ENCODE measurements at places on chromosomes 4 and X.
A peak's percentile ranks its signal among the peaks of the same experiment; 100 is the strongest.

DNA sequence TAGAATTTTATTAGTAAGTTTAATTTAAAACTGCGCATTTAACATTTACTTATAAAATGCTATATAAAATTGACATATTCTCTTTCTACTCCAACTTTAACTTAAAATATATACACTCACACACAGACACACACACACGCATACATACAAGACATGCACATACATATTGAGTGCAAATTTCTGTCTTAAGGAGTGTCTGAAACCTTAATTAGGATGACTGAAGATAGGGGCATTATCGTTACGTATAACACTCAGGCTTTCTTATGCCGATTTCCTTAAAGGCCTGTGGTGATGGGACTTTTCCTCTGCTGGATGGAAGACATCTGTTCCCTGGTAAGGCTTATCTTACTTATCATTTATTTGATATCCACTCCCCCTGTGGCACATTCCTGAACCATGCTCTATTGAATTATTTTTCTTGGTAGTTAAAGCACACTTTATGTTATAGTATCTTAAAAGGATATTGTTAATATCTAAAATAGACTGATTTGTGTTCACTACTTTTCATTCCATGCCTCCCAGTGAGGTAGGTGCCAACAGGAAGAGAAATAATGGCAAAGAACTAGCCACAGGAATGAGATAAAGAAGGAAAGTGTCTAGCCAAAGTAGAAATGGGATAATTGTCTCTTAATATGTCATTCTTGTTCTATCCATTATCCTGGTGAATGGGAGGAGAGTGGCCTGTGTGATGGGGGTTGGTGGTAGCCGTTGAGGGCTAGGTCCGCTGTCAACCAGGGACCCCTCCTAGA, 92.9 kb upstream of the GPRIN3 start:
- DNase-seq, result no peak

GRCh38 chr4:27084685-27085361, 224.2 kb downstream of the STIM2 start:
- DNase-seq, result no peak

DNA sequence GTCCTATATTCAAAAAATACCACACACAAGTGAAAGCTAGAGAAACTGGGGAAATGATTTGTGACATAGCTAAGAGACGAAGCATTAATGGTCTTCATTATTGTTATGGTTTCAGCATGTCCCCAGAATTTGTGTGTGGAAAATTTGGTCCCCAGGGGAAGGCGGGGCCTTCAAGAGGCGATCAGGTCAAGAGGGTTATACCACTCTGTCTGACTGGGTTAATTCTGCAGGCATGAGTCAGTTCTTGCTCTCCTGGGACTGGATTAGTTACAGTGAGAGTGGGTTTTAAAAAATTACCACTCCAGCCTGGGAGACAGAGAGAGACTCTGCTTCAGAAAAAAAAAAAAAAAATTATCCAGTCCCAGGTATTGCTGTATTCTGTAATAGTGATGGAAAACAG, 2.1 kb upstream of the MTNR1A start:
- peak; percentile 68 for DNase-seq

- DNase-seq, result no peak
Measured at GRCh38 chr4:36081185-36081584, 163.1 kb downstream of the ARAP2 start.

DNA sequence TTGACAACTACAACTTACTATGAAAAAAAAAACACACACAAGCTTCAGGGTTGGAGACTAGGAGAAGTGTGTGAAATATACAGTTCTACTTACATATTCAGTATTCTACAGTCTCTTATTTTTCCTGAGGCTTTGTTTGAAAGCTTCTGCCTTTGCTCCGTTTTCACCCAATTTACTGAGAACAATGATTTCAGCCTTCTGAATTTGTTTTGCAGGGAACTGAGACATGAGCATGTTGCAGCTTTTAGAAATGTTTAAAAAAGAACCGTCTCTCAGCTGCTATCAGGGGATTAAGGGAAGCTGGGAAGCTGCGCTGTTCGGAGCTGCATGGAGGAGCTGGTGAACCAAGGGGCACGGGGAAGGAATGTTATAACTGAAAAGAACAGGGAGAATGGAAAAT, 85.7 kb downstream of the QDPR start:
- no peak for DNase-seq

DNA sequence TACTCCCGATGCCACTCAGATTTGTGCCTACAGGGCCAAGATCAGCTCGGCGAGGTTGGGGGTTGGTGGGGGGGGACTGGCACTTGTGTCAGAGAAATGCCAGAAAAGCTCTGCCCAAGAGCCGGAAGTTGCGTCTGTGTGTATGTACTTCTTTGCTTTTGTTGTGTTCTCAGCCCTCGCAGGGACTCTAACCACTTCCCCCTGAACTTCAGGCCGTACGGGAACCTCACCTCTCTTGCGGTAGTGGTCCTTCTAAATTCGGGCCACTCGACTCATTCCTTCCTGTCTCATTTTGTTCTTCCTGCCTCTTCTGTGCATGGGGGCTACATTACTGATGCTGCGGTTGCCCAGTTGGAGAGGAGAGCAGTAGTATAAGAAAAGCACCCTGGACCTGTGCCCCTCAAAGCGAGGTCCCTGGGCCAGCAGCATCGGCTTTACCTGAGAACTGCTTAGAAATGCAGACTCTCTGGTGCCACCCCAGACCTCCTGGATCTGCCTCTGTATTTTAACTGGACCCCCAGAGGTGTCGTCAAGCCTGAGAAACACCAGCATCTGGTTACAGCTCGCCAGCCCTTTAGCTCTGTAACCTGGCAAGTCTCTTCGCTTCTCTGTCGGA, 146.3 kb upstream of the RPS6KA3 start:
- DNase-seq, result no peak

DNA sequence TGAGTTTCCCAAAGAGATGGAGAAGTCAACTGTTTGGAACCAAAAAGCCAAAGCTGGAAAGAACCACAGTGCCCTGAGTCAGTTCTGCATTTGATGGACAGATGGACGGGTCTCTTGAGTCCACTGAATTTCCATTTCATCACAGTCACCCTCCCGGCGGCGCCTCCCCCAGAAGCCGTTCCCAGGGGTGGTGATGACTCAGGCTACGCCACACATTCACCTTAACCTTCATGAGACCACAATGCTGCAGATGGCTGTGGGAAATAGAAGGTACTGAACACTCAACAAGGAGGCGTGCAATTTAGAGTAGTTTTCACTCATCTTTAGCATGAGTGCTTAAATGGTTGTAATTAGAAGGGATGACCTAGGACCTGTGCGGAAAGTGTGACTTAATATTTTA, 61.3 kb downstream of the STOX2 start:
- no peak for DNase-seq

- DNase-seq, result peak; percentile 26
Measured at GRCh38 chr4:107379054-107379869, 340.8 kb downstream of the PAPSS1 start.

DNA sequence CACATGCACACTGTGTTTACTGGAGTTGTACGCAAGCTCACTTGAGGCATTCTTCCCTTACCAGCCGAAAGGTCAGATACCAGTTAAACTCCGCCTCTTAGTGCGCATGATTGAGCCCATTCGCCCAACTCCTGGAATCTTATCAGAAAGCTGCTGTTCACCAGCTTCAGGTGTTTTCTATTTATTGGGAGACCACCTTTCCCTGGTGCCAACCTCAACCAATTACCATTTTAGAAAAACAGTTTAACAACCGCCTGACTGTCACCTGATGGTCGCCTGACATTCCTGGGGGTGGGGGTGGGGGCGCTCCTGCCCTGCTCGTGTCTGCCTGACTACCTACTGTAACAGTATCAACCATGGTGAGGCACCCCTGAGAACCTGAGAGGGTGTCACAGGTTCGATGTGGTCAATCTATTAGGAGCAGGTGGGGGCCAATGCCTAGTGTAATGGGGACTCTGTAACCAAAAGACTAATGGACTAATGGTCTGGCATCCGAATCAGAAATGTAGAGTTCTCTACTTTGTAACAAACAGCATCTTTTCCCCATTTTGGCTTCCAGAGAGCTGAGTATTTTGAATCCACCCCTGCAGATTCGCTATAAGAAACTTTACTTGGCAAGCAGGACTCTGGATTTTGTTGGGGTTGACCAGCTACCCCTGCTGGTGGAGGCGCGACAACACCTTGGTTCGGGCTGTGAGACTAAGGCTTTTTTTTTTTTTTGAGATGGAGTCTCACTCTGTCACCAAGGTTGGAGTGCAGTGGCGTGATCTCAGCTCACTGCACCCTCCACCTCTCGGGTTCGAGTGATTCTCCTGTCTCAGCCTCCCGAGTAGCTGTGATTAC, 58.2 kb upstream of the ZNF157 start:
- peak; percentile 11 for DNase-seq

- no peak for DNase-seq
Measured at GRCh38 chr4:2485956-2486355, 17.1 kb downstream of the RNF4 start.

- no peak for DNase-seq
Measured at GRCh38 chr4:1344696-1345095, 2.3 kb upstream of the UVSSA start.

GRCh38 chr4:126396703-126397102, 1081.9 kb downstream of the FAT4 start:
- DNase-seq, result no peak

- no peak for DNase-seq
Measured at GRCh38 chrX:143854006-143854405, 29.9 kb upstream of the UBE2NL start.

DNA sequence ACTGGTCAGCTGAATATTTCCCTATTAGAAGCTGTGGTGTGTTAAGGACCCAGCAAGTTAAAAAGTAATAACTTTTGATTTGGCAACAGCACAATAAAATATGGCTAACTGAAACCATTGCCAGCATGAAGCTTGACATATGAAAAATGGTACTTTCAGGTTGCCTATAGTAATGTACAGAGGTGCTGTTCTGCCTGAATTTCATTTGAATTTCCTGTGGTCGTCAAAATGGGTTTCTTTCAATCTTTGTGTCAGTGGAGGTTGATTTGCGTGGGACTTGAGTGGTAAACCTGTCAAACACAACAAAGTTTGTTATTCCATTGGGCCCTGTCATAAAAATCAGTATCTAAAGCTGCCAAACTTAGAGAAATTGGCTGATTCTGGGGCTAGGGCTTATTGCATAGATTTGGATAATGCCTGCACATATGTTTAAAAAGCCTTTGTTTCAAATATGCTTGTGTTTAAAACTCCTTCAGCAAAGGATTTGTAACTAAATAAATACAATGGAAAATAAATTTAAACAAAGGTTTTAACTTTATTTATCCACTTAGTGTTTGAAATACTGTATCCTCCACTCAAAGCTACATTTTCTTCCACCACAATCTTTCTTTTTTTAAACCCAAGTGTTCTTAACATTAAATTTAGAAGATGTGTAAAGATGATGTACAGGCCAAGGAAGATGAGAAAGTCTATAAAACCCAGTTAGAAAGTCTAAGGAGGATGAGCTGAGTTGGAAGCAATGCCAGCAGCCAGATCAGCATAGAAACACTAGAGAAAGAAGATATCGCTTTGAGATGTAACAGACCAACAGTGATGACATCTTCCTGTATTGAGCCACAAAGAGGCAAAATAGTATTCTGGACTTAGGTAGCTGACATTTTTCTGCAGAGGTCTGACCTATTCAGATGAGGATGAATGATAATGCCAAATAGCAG, 134.8 kb upstream of the GIMD1 start:
- DNase-seq, result no peak

DNA sequence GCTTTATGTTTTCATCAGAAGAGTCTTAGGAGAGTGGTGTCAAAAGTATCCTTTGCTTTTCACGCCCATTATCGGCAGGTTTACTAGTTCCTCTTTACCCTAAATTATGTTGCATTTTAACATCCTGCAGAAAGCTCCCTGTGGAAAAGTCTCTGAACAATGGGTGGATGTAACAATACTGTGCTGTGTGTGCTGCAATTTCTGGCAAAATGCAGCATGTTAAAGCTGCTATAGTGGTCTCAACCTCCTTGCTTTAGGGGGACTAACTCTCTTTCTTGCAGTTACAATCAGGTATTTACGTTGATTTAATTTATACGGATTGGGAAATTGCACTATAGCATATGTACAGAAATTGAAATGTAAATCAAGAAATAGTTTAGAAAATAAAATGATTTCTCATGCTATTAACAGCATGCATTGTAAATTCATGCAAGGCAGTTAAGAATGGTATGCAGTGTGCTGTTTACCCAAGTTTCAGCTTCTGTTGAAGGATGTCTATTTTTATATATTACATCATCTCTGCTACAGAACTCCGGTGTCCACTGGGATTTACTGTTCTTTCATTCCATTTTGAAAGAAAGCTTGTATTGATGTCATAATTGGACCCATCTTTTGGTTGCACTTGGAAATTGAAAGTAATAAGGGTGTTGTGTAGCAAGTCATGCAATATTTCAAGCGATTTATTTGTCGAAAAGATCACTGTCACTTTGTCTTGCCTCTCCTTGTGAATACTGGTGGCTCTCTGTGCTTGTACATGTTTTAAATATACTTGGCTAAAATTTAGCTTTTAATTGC, 145.7 kb downstream of the RAPGEF2 start:
- DNase-seq, result peak; percentile 35

DNA sequence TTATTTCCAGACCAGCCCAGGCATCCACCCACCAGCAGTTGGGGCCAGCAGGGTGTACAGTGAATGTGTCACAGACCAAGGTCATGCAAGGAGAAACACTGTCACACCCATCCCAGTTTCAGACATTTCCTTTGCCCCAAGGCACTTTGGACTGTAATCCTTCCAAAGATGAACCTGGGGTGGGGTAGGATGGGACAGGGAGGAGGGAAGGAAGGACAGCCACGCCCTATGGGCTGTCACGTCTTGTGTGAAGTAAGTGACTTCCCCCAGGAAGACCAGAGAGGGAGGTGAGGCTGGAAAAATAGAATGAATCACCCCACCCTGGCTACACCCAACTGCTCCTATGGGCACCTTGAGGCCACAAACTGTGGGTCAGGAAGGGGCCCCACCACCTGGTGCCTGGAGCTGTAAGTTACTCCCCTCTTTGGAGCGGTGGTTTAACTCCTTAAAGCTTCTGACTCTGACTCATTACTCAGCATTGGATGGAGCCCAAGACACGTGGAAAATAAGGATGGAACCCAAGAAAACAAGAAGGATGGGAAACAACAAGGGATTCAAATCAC, 349.9 kb upstream of the KLF3 start:
- DNase-seq, result no peak

GRCh38 chr4:93384887-93385286, 443.7 kb upstream of the ATOH1 start:
- no peak for DNase-seq
